Smooth muscle cell of the umbilical artery (primary cell): ENCODE measurements at places on chromosomes 3 and 15. TPM values are rescaled to one million over a fixed set of nuclear protein-coding genes. Genes with fewer than 3 reads are reported as not detected.

The CFAP20DC gene
- total RNA-seq, result 1.8 and 2.7 TPM in 2 replicates

The VILL gene
- 3.6 and 8.9 TPM in 2 replicates for total RNA-seq

The SMCO1 gene
- not detected in 2 replicates for total RNA-seq

The SNRPN gene
- 244 and 311 TPM in 2 replicates for total RNA-seq

The HCLS1 gene
- total RNA-seq, result 3.3 and 6.5 TPM in 2 replicates

The ELL3 gene
- 1.7 and 2.7 TPM in 2 replicates for total RNA-seq

The CDHR4 gene
- total RNA-seq, result not detected in 2 replicates
